Sciatic nerve (tissue), 2 donors: ENCODE measurements at places on chromosomes 7 and 10.
A peak's percentile ranks its signal among the peaks of the same experiment; 100 is the strongest.

DNA sequence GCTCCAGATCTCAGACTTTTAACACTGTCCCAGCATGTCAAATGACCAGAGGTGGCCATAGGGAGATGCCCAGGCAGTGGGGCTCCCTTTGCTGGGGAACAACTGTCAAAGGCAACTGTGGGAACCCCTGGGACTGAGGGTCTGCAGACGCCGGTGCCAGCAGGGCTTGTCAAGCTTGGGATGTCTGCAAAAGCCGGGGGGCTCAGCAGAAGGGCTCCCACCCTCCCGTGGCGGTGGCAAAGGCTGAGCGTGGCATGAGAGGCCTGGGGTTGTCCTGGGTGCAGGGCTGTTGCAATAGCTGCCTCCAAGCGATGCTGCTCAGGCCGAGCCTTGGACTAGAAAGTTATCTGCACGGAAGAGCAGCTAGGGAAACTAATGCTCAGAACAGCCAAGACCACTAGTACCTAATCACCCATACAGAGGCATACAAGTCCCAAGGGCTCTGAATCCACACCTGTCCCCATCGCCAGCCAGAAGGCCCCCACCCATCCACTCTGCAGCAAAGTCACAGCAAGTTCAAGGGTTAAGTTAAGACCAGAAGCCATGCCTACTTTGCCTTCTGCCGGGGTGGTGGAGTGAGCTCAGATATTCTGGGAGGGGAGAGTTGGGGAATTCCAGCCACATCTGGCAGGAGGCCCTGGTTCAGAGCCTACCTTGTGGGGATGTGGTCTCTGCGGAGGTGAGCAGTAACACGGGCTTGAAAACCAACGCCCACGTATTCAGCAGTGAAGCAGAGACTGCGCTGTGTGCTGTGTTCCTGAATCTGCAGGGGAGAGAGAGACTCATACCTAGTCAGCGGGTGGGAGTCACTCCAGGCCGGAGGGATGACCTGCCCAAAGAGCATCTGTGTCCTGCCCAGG lies 4.6 kb downstream of the SH2B2 start:
- no peak for DNase-seq

- DNase-seq = no peak
Observed at GRCh38 chr10:25907261-25907660, 26.8 kb upstream of the MYO3A start.

- DNase-seq = no peak
Observed at GRCh38 chr10:103768345-103768744, 87.0 kb downstream of the SH3PXD2A start.

DNA sequence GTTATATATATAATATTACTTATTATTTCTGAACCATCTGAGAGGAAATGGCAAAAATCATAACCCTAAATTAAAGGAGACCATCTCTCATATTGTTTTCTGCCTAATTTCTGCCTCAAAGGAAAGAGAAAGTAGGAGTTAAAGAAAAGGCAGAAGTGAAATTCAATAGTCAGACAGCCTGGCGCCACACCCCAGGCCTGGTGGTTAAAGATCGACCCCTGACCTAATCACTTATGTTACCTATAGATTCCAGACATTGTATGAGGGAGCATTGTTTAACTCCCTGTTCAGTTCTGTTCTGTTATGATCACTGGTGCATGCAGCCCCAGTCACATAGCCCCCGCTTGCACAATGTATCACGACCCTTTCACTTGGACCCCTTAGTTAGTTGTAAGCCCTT lies 24.9 kb upstream of the CHST3 start:
- no peak for DNase-seq

- DNase-seq = no peak
Observed at GRCh38 chr10:66591865-66592264, 334.0 kb upstream of the LRRTM3 start.

- no peak for DNase-seq
Observed at GRCh38 chr10:60430836-60431597, 41.3 kb upstream of the ANK3 start.

DNA sequence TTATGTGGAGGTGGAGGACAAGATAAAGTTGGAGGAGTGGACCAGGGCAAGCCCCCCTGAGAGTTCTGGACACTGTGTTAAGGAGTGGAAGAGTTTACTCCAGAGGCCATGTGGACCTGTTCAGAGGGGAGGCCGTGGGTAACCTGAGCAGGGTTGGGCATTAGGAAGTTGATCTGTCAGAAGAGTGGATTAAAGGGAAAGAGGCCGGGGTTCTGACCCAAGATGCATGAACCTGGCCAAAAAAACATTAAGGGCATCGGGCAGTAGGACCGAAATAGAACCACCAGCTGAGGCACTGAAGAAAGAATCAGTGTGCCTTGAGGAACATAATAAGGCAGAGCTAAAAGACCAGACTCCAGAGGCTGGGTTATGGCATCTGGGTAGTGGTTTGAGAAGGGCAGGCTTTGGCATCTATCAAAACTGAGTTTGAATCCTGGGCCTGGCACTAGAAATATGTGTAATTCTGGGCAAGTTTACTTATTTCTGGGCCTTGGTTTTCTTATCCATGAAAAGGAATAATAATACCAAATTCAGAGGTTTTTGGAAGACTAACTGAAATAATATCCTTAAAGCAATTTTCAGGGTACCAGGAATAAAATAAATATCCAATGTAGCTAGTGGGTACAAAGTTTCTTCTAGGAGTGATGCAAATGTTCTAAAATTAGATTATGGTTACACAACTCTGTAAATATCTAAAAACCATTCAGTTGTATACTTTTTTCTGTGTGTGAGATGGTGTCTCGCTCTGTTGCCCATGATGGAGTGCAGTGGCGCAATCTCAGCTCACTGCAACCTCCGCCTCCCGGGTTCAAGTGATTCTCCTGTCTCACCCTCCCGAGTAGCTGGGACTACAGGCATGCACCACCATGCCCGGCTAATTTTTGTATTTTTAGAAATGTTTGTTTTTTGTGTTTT lies 10.9 kb upstream of the FRAT1 start:
- DNase-seq = no peak

- DNase-seq = no peak
Observed at GRCh38 chr7:111787741-111788140, 225.4 kb upstream of the IMMP2L start.

GRCh38 chr7:35988818-35989217 lies 164.2 kb upstream of the EEPD1 start:
- DNase-seq = no peak

DNA sequence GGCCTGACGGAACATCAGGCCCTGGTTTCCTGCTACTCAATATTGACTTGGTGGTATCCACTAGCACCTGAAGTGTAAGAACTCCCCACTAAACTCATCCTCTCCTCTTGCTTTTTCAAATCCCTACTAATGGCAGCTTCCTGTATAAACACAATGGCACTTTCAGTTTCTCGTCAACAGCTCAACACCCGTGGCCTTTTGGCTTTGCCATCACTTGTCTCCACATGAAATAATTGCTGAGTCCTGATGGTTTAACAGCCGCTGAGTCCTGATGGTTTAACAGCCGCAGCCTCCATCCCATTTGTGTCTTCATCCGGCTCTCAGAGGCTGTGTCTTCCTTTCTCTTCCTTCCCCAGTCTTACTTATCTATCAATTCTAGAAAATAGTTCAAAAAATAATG lies 261.4 kb upstream of the PITRM1 start:
- DNase-seq = no peak

DNA sequence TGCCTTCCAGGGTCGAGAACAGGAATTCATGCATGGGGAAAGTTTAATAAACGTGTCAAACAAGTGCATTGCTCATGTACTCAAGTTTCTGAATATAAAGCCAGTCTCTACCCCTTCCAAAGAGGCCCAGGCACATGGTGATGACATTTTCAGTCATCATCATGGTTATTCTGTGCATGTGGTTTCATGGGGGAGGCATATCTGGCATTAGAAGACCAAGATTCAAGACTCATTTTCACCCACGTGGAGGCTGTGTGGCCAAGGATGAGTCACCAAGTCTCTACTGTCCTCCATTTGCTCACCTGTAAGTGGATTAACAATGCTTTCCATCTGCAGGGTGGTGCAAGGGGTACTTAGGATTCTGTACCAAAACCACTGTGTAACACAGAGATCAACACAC lies 34.0 kb upstream of the CNPY1 start:
- DNase-seq = no peak

- no peak for DNase-seq
Observed at GRCh38 chr10:69506834-69507713, 55.8 kb downstream of the TSPAN15 start.

- DNase-seq = no peak
Observed at GRCh38 chr10:29643771-29644501, 9.2 kb upstream of the SVIL start.

- no peak for DNase-seq
Observed at GRCh38 chr10:11898372-11899066, 75.4 kb downstream of the PROSER2 start.

DNA sequence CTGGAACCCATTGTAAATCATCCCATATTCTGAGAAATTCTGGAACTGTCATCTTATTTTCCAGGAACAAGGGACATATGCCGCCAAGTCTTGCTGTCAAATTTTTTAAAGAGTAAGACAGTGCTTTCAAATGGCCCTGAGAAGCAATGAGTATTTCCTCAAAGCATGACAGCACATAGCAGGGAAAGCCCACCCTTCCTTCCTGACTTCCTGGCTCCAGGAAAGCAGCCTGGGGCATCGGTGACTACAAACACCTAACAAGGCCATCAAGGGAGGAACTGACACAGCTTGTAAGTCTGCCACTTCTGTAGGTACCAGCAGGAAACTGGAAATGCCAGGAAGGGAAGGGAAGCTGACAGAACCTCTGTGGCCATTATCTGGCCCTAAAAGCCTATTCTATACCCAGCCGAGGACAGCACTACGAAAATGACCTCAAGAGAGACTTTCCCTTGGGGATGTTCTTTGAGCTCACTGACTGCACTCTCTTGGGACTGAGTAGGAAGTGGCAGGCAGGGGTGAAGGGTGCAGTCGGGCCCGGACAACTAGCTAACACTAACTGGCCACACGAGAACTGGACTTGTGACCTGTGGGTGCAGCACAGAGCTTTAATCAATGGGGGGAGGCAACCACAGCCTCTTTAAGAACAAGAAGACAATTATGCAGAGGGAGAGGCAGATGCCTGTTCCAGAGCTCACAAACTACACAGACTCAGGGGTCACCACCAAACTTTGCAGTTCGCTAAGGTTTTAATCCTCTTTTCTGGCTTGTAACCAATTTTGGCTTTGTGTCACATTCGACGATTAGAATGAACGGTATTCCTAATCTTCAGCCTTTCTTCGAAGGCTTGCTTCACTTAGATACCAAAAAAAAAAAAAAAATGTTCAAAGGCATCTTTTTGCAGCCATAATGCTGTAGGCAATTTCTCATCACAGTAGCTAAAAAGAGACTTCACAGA lies 52.0 kb downstream of the GRB10 start:
- no peak for DNase-seq

DNA sequence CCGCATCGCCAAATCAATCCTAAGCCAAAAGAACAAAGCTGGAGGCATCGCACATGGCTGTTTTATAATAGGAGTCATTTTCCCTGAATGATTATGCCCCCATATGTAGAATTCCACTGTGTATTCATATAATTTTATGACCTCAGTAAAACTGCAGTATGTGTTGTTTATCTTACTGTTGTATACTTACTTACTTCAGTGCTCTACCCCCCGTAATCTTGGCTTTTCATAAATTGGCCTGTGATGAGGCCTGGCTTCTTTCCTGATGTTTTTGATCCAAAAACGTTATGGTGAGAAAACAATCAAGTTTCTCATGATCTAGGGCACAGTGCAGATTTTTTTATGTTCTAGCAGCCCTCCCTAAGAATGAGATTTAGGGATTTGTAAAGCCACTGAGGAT lies 306.4 kb upstream of the FZD1 start:
- DNase-seq = no peak

DNA sequence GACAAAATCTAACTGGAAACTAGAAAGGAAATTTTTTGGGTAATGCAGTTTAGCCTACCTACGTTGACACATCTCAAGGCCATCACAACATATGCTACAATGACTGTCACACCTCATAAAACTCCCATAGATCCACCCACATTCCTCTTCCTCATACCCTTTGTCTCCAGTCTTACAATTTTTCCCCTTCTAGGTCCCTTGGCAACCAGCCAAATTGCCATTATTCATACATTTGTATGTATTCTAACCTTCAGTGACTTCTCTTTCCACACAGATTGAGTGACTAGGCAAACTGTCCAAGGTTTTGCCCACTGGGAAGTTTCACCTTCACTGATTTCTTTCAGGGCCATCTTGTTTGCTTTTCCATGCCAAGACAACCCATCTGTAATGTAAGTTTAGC lies 100.5 kb upstream of the TPK1 start:
- no peak for DNase-seq

GRCh38 chr10:89475125-89475524 lies 60.3 kb downstream of the SLC16A12 start:
- DNase-seq = no peak

DNA sequence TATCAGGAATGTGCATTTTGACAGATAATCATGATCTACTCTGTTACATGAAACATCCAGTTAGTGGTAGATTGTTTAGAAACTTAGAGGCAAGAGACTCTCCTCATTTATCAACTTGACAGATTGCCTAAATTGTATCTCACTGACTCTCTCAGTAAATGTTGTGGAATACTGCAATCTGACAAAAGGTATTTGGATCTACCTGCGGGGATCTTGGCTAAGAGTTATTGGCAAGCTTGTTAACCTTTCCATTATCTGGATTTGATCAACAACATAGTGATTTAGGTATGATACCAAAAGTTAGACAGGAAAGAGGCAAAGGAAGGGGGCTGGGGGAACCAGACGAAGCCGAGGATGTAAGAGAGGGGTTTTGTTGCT lies 2.0 kb downstream of the VSTM2A start:
- DNase-seq = no peak

GRCh38 chr10:48658975-48659269 lies 25.8 kb upstream of the WDFY4 start:
- DNase-seq = no peak

- no peak for DNase-seq
Observed at GRCh38 chr10:57692255-57692980, 575.3 kb downstream of the IPMK start.

DNA sequence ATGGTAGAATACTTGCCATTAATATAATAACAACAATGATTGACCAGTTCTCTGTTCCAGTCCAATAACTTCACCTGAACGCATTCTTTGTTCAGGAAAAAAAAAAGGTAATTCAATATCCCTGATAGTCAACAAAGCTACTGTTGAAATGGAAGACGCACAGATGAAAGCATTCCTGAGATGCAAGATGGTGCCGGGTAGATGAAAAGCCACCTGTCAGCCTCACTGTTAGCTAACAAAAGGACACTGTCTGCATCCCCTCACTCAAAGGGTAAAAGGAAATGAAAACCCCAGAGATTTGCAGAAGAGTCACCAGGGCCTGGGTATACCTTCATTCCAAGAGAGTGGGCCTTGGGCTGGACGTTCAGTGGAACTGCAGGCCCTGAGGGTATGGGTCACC lies 357.4 kb downstream of the PLXNA4 start:
- peak; percentile 10 for DNase-seq

- no peak for DNase-seq
Observed at GRCh38 chr7:50359995-50360925, 55.7 kb downstream of the IKZF1 start.

DNA sequence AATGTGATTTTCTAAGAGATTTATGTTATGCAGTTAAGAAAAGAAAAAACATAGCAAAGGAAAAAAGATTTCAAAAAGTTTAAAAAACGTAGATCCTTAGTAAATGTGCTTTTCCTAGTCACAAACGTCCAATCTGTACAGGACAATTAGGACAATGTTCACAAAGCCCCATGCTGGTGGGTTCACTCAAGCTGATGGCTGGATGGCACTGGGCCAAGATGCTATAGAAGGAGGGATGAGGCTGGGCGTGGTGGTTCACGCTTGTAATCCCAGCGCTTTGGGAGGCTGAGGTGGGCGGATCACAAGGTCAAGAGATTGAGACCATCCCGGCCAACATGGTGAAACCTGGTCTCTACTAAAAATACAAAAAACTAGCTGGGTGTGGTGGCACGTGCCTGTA lies 22.1 kb downstream of the SVIL start:
- no peak for DNase-seq

GRCh38 chr7:32494946-32495297 lies 367 bp upstream of the AVL9 start:
- no peak for DNase-seq
